ENCODE measurements at places on chromosomes 1 and 21.

GRCh38 chr1:7783178-7783711 lies 846 bp upstream of the PER3 start:
- peak; percentile 43 for ATAC-seq

GRCh38 chr1:103106426-103107341 lies 1.6 kb downstream of the COL11A1 start:
- no peak for ATAC-seq

GRCh38 chr1:156578055-156578454 lies 1.5 kb upstream of the TTC24 start:
- no peak for ATAC-seq

GRCh38 chr1:209862391-209863356 lies 34.9 kb downstream of the UTP25 start:
- ATAC-seq: no peak

- ATAC-seq: no peak
These were observed 40.8 kb upstream of the ACOT11 start for GRCh38 chr1:54507033-54507870.

GRCh38 chr21:28791595-28792282 lies 200.9 kb downstream of the LTN1 start:
- no peak for ATAC-seq

- ATAC-seq: no peak
These were observed 115.3 kb downstream of the KIF26B start for GRCh38 chr1:245270063-245270462.

GRCh38 chr1:32275424-32275823 lies 16.5 kb upstream of the HDAC1 start:
- peak; percentile 62 for ATAC-seq

DNA sequence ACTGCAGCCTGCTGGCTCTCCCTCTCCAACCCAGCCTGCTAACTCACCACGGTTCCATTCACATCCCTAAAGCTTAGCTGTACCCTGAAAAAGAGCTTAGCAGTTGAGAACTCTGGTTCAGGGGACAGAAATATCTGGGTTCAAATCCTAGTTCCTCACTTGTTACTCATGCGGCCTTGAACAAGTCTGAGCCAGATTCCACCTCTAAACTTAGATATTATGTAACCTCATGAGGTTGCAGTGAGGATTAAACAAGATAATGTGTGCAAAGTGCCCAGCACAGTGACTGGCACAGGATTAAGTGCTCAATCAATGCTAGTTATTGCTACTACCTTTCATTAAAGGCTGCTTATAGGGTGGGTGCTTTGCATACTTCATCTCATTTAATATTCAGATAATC lies 41.3 kb upstream of the DHCR24 start:
- peak; percentile 87 for ATAC-seq

GRCh38 chr1:57957576-57957975 lies 533.7 kb upstream of the DAB1 start:
- ATAC-seq: no peak

- no peak for ATAC-seq
These were observed 69.0 kb upstream of the RAVER2 start for GRCh38 chr1:64675718-64676345.

DNA sequence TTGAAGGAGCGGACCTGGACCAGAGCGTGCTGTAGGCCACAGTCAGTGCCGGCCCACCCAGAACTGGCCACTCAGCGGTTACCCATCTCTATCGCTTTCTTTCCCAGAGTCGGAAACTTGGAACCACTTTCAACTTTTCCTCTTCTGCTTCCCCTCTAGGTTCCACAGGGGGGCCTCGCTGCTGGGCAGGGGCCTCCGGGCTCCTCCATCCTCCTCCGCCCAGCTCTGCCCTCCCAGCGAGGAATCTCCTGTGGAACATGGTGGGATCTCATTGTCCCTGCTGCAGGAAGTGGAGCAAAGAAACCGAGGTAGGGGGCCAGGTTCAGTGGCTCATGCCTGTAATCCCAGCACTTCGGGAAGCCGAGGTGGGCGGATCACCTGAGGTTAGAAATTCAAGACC lies 139.2 kb downstream of the ETS2 start:
- ATAC-seq: no peak

DNA sequence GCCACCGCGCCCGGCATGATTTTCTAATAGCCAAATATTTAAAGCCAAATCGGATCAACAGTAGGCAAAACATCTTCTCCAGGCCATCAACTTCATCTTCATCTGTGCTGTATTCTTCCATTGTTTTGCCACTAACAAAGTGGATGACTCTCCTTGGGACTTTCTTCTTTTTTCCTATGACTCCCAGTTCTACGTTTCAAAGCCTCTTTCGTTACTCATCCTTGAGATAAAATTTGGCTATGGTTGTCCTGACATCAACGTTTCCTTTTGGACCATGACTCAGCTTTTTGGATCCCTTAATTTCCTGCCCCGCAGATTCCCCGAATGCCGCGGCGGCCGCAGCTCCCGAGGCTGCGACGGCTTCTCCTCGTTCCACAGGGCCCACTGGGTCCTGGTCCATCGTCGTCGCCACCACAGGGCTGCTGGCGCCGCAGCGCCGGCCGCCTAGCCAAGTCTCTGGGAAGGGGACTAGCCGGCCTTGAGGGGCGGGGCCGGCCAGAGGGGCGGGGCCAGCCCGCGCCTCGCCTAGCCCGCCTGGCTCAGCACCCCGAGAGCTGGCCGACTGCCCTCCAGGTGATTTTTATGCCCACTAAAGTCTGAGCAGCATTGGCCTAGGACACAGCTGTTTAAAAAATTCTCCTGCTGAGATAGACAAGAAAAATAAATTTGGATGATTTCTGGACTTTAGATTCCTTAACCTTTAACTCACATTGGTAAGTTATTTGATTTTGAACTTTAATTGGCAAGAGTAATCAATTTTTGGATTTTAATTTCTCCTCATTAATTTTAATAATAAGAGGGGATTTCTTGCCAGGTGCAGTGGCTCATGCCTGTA lies 93.9 kb downstream of the ADCY10 start:
- ATAC-seq: peak; percentile 87

GRCh38 chr1:65066766-65067490 lies 81.1 kb upstream of the AK4 start:
- peak; percentile 75 for ATAC-seq

GRCh38 chr21:28779914-28780313 lies 212.8 kb downstream of the LTN1 start:
- peak; percentile 57 for ATAC-seq

- no peak for ATAC-seq
These were observed 169.8 kb downstream of the SYT2 start for GRCh38 chr1:202540448-202540847.

- no peak for ATAC-seq
These were observed 115.6 kb downstream of the XCL2 start for GRCh38 chr1:168428063-168428731.

DNA sequence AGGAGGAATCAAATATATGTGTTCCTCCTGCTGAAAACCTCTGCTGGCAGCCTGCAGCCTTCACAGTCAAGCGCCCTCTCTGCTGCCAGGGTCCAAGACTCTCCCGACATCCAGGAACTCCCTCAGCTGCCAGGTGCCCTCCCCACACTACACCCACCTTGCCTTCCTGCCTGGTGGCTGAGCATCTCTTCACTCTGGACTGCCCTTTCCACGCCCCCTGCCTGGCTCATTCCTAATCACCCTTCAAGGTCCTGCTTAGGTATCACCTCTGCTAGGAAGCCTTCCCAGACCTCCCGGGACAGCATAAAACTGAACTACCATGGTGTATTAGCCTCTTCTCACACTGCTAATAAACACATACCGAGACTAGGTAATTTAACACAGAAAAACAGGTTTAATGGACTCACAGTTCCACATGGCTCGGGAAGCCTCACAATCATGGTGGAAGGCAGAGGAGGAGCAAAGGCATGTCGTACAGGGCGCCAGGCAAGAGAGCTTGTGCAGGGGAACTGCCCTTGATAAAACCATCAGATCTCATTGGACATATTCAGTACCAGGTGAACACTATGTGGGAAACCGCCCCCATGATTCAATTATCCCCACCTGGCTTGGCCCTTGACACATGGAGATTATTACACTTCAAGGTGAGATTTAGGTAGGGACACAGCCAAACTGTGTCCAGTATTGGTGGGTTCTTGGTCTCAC lies 15.3 kb downstream of the LDLRAD1 start:
- no peak for ATAC-seq

GRCh38 chr21:29416268-29416667 lies 117.5 kb downstream of the BACH1 start:
- ATAC-seq: peak; percentile 41

DNA sequence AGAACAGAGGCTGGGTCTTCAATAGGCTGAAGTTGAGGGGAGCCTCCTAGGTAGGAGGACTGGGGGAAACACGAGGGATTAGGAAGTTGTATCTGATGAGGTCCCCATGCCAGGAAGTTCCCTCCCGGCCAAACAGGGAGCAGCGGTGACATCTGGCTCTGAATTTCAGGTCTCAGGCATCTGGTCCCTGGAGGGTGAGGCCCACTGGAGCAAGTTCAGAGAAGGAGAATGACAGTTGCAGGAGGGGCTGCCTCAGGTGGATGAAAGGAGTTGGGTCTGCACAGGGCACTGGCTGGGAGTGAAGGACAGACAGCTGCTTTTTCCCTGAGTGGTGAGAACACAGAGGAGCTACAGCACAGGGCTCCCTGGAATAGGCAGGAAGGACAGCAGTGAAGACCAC lies 9.1 kb downstream of the TMEM9 start:
- ATAC-seq: no peak

GRCh38 chr1:11740258-11741192 lies 4.6 kb downstream of the AGTRAP start:
- no peak for ATAC-seq

DNA sequence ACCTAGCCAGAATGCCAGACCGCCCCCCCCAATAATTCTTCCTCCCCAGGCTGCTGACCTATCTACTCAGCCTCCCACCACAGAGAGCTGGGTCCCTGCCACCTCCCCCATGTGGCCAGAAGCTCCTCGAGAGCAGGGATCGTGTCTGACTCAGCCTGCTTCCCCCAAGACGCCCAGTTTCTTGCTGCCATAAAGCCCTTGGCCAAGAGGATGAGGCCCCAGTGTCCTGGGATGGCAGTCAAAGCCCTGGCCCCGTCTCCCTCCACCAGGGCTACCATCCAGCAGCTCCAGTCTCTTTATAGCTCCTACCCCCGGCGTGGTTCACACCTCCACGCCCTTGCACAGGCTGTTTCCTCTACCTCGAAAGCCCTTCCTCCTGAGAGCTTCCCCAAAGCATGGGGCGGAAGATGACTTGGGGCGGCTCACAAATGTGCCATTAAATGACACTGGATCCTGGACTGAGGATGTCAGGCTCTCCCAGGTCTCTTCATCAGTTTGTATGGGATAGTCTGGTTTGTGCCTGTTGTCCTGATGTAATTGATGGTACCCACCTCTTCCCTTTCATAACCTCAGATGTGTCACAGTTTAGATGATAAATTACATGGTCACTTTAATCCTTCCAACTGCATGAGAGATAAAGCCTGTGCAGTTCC lies 13.2 kb downstream of the ADGRB2 start:
- ATAC-seq: no peak

GRCh38 chr1:170885551-170885950 lies 49.8 kb upstream of the MROH9 start:
- no peak for ATAC-seq

DNA sequence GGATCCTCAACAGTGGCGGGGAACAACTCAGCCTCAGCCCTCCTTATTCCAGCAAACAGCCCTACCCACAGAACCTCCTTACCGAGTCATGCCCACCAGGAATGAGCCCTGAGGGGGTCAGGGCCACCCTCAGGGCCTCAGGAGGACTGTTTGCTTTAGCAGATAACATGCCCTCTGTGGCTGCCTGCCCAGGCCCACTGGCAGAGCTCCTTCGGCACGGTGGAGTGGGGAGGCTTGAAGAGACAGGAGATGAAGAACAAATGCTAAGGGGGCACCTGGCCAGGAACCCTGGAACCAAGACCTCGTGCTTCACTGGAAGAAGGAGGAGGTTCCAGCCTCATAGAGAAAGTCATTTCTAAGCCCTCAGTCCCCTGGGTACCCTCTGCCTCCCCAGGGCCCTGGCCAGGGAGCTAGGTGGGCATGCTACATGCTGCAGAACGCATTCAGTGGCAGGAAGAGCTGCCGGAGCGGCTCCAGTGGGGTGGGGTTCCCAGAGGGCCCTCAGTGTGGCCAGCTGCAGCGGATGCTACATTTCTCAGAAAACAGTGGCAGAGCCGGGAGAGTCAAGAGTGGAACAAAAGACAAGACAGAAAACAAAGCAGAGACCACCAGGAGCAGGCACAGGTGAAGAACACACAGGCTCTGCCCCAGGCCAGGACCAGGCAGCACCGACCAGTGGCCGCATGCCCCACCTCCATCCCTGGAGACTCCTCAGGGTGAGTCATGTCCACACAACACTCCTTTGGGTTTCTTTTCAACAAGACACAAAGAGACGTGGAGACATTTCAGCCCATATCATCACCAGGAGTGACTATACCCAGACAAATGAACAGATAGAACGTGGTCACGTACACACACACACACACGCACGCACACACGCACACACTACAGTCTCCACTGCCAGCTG lies 39.8 kb downstream of the RIMS3 start:
- ATAC-seq: peak; percentile 64

GRCh38 chr1:160193091-160193819 lies 2.9 kb downstream of the CASQ1 start:
- peak; percentile 90 for ATAC-seq

- ATAC-seq: no peak
These were observed 179.9 kb downstream of the ADSS2 start for GRCh38 chr1:244271691-244272308.

GRCh38 chr1:111873460-111874030 lies 115.9 kb downstream of the KCND3 start:
- ATAC-seq: no peak

GRCh38 chr1:87318056-87318650 lies 10.5 kb upstream of the LMO4 start:
- no peak for ATAC-seq

GRCh38 chr21:38264571-38264970 lies 7.8 kb downstream of the KCNJ15 start:
- ATAC-seq: no peak

DNA sequence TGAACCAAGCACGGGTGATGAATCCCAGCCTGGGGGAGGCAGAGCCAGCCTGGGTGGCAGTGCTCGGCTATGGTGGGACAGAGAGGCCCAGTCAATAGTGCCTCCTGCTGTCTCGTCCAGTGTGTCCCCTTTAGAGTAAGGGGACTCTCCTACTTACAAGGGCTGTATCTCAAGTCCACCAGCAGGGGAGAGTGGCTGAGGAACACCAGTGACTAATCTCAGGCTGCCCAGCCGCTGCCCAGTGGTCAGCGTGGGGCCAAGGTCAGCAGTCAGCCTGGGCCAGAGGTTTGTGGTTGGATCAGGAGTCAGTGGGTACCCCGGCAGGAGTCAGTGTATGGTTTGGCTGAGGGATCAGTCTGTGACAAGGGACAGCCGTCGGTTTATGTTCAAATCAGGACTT lies 109.2 kb upstream of the RUNX3 start:
- ATAC-seq: no peak

GRCh38 chr1:222290866-222291265 lies 257.0 kb downstream of the HHIPL2 start:
- ATAC-seq: no peak
